ENCODE measurements at places on chromosomes 12 and 14.

- DNase-seq, result no peak
Measured at GRCh38 chr12:2074792-2075191, 22.0 kb downstream of the CACNA1C start.

GRCh38 chr12:16048511-16048910 lies 137.4 kb downstream of the DERA start:
- DNase-seq, result no peak

- no peak for DNase-seq
Measured at GRCh38 chr14:89792489-89793366, 161.8 kb downstream of the EFCAB11 start.

- DNase-seq, result no peak
Measured at GRCh38 chr14:67502867-67503266, 14.3 kb upstream of the TMEM229B start.

DNA sequence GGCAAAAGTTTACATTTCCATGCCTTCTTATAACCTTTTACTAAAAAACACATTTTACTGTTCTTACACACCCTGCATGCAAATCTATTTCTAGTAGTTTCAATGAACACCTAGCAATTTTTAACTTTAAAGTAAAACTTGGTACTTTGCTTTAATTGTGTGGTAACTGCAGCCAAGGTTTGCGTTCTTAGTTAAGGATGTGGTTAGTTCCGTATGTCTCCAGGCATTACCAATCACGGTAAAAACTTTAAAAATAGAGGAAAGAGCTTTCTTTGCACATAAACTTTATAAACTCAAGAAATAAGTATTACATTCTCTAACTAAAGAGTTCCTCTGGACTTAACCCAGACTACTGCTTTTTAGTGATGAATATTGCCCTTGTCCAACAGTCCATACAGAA lies 795.2 kb downstream of the SLC16A7 start:
- DNase-seq, result no peak

- DNase-seq, result no peak
Measured at GRCh38 chr12:90299666-90300065, 591.0 kb upstream of the ATP2B1 start.

GRCh38 chr12:28780096-28780495 lies 369.0 kb upstream of the FAR2 start:
- DNase-seq, result peak; percentile 29

DNA sequence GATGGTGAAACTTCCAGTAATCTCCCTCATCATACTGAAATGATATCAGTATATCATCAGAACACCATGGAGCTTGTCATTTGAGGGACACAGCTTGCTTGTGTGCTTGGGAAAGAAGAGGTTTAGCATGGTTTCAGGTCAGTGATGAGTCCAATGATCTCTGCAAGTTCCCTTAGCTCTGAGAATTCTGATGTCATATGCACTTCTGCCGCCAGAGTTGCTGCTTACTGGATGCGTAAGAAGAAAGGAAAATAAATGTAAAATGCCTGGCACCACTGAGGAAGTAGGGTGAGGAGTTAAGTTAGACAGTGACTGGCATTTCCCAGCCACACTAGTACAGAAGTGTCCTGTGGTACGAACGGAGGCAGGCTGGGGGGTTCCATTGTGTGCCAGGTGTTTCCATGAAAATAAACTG lies 22.6 kb downstream of the PRKCH start:
- no peak for DNase-seq

GRCh38 chr12:25725931-25726330 lies 172.8 kb upstream of the LMNTD1 start:
- DNase-seq, result no peak

GRCh38 chr12:69225251-69225910 lies 14.0 kb upstream of the CPSF6 start:
- no peak for DNase-seq

GRCh38 chr12:92876496-92876895 lies 52.6 kb downstream of the EEA1 start:
- no peak for DNase-seq

- DNase-seq, result no peak
Measured at GRCh38 chr12:65125247-65125646, 4.1 kb upstream of the WIF1 start.

DNA sequence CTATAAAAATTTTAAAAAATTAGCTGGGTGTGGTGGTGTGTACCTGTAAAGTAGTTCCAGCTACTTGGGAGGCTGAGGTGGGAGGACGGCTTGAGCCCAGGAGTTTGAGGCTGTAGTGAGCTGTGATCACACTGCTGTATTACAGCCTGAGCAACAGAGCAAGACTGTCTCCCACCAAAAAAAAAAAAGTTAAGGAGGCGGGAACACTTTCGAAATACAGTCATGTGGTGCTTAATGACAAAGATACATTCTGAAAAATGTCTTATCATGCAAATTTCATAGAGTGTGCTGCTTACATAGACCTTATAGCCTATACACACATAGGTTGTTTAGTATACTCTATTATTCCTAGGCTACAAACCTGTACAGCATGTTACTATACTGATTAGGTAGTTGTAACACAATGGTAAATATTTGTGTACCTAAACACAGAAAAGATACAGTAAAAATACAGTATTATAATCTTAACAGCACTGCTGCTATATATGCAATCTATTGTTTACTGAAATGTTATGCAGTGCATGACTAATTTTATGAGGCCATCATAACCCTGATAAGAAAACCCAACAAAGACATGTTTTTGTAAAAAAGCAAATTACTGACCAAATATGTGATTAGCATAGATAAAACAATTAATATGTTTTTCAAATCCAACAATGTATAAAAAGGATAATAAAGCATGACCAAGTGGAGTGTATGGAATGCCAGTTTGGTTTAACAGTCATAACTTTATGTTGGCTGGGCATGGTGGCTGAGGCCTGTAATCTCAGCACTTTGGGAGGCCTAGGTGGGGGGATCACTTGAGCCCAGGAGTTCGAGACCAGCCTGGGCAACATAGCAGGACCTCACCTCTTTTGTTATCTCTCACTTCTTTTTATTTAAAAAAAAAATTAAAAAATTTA lies 11.4 kb downstream of the EIF2S1 start:
- DNase-seq, result no peak
